ENCODE measurements at places on chromosomes 3 and 15. TPM values are rescaled to one million over a fixed set of nuclear protein-coding genes. Genes with fewer than 3 reads are reported as not detected.

The CP gene
- 0.67 TPM for polyA plus RNA-seq

DNA sequence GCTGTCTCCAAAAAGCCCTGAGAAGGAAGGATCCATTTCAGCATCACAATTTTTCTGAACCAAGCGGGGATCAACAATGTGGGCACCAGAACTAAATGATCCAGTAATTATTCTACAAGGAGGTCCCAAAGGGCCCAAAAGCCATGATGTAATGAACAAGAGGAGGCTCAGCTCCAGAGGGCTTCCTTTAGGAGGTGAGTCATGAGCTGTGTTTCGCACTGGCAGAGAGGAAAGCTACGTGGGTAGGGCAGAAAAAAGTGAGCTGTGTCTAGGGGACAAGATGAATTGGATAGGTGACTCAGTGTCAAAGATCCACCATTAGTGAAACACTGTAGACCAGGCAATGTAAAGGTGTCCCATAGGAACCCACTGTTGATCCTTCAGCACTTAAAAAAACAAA lies 113.4 kb downstream of the RORA start:
- no peak for DNase-seq

- DNase-seq: no peak
Measured at GRCh38 chr3:123154020-123154985, 47.4 kb upstream of the SEC22A start.

DNA sequence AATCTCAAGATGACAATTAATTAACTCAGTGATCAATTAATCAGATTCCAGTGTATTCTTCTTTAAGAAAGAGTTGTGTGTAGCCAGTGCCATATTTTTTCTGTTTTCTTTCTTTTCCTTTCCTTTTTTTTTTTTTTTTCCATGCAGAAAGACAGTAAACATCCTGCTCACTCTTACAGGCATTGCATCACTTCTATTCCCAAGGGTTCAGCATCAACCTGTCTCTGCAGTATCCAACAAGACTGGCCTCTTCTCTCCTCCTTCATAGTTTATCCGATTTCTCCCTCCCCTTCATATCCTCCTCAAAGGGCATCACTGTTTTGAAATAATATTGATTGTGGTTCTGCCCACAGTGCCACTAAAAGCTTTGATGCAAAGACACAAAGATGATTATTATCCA lies 17.0 kb upstream of the SLC9A9 start:
- DNase-seq: no peak

DNA sequence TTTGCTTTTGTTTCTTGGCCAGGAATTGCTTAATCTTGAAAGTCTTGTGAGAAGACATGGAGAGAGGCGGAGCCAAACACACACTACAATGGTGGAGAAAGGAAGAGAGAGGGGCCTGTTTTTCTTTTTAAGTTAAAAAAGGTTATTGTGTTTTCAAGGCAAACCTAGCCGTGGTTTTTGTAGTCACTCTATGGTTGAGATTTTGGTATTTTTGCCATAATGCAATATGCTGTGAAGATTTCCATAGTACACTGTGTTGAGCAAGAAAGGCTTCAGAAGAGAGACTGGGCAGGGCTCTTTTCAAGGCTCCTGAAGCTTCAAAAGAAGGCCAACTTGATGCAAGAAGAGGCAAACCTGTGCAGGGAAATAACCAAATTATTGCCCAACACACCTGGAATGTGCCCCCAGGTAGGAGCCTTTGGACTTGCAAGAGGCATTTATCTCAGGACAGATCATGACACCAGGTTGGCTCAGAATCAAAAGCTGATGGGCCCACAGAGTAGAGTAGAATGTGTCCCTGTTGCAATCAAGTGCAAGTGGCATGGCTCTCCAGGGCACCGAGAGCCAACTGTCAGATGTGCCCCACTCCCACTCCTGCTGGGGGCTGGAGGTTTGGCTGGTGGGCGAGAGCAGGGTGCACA lies 22.1 kb downstream of the AMOTL2 start:
- DNase-seq: no peak

The ATP13A5 gene
- polyA plus RNA-seq: 0.09 TPM

DNA sequence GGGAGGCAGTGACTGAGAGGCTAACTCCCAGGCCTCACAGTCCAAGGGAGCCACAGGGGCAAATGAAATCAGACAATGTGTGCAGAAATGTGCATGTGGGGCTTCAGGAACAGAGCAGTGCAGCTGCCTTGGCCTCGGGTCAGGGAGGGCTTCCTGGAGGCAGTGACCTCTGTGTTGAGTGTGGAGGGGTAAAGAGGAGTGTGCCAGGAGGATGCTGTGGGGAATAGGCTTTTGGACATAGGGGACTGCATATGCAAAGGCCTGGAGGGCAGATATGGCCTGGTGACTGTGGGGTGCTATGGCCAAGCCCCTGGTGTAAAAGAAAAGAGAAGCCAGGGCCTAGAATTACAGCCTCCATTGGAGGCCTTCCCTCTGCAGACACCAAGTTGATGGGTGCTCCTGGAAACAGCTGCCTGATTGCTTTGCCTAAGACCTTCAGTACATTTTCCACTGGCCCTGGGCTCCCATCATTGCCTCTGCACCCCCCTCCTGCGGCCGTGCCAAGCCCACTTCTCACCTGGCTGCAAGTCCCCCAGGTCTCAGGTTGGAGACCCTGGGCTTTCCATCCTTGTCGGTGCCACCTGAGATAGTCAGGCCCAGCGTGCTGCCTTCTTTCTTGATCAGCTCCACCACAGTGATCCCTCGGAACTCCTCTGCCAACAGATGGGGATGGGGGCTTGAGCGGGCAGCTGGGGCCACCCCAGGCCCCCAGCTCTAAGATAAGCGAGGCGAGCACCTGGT lies 15.1 kb downstream of the GRIP2 start:
- no peak for DNase-seq

- DNase-seq: no peak
Measured at GRCh38 chr15:95254263-95254662, 1022.9 kb downstream of the MCTP2 start.

DNA sequence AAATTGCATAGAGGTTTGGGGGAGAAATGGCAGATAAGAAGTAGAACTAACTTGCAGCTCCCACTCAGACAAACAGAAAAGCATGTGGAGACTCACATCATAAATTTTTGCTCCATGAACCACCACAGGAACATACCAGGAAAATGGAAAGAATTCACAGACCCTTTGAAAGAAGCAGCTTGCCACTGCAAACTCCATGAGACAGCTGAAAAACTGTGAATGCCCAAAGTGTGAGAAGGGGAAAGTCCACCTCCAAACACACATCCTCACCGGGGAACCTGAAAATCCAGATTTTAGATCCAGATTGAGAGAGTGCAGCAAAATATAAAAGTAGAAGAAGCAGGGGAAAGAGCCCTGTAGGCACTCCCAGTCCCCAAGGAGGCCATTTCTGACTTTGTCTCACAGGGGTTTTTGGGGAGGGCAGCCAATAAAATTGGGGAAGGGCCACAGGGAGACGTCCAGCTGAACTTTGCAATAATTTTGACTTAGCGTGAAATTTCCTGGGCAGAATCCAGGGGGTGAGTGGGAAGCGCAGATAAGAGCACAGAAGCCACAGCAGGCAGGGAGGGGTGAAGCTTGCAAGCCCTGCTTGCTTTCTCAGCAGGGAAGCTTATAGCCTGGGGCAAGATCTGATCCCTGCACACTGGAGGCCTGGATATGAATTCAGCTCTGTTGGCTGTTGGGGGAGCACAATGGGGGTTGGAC lies 183.4 kb upstream of the UBE2E2 start:
- DNase-seq: no peak

DNA sequence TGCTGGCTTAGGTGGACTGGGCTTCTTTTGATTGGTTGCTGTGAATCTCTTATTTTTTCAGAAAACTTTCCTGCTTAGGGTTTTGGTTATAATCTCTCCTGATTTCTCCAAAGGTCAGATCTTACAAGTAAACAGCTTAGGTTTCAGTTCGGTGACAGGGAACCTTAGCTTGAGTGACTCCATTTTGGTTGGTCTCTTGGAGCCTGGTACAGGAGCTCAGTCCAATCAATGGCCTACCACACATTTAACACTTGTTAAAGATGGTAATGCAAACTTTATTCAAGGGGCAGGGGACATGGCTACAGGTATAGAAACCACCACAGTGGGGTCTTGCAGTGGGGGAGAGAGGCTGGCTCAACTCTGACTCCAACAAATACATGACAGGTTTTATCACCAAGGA lies 180.9 kb upstream of the THBS1 start:
- no peak for DNase-seq

The IQCF5 gene
- polyA plus RNA-seq: not detected

DNA sequence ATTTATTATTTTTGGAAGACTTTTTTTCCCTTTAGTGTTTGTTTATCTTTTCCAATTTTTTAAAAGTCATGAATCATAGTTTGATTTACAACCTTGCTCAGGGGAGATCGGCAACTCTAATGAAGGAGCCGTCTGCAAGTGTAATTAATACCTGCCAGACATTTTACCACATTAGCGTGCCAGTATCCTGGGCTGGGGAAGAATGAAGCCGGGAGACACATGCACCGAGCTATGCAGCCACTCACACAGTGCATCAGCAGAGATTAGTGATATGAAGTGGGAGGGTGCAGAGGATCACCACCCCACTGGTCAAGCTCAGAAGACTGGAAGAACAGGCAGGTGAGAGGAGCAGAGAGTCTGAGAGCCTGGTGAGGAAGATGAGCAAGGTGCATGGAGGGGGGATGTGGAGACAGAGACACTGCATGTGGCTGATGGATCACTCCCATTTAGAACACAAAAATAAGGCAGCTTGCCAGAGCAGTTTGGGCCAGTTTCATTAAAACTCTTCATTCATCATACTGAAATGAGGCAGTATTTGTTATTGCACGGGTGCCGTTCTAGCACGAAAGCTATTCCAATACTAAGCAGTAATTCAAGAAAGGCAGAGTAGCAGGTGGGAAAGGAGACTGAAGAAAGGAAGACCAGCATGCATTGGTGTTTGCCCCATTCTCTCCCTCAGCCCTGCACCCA lies 821.6 kb downstream of the TUSC7 start:
- no peak for DNase-seq

DNA sequence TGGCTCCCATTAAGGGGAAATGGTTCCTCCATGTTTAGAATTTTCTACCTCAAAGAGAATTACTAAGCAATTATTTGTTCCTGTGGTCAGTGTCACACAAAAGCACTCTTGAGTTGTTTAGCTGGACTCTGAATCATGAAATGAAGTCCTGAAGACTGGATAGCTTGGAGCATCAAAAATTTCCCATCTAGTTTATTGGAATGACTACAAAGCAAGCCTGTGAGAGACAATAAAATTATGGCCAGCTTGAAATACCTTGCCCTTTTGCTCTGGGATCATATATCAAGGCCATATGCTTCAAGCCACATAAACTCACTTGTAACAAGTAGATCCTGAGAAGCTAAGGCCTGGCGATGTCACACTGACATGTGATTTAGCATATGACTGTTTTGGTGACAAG lies 292.3 kb downstream of the TIGIT start:
- DNase-seq: peak; percentile 22

- DNase-seq: no peak
Measured at GRCh38 chr15:68479406-68479805, 47.4 kb upstream of the ITGA11 start.

The PRKCD gene
- 17.2 TPM for polyA plus RNA-seq

Measured in renal cortex interstitium (tissue), 15 donors.